ENCODE measurements at places on chromosomes 4 and X. TPM values are rescaled to one million over a fixed set of nuclear protein-coding genes. Genes with fewer than 3 reads are reported as not detected.

Gene DCHS2
- not detected for total RNA-seq

- no peak for DNase-seq
Measured at GRCh38 chrX:122272011-122272410, 912.1 kb upstream of the GRIA3 start.

- DNase-seq = no peak
Measured at GRCh38 chr4:7666744-7667143, 232.0 kb upstream of the PSAPL1 start.

GRCh38 chr4:83454686-83455085, 937 bp downstream of the HELQ start:
- DNase-seq = no peak

DNA sequence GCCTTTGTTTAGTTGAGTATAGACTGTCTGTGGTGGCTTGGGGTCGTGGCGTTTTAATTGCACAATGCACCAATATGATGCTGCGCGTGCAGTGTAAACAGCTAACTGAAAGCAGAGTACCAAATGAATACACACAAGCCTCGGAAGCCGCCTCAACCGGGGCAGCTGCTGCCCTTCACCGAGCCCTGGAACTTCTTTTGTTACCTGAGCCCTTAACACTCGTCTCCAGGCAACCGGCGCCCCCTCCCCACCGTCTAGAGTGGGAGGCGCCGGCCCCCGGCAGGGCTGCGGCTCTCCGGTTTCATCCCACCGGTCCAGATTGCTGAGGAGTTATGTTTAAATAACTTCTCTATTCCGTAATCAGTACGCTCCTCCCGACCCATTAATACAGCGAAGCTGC, 173.2 kb upstream of the TBL1X start:
- no peak for DNase-seq

GRCh38 chr4:146124023-146124680, 51.4 kb upstream of the LSM6 start:
- DNase-seq = no peak

Gene GUCY1B1
- total RNA-seq = not detected

DNA sequence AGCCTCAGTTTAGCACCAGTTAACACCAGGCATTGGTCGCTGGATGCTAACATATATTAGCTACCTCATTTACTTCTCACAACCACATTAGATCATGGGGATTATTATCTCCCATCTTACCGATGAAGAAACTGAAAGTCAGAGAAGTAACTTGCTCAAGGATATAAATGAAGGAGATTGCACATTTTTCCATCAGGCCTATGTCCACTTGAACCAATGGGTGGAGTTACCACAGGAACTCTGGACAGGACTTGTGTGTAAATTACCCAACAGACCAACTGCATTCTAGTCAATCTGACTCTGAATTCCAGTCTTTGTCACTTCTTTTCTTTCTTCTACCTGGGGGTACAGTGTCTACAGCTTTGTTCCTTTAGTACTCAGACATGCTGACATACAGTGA, 1.8 kb downstream of the LNX1 start:
- no peak for DNase-seq

- DNase-seq = no peak
Measured at GRCh38 chrX:19070555-19070994, 51.7 kb downstream of the ADGRG2 start.

GRCh38 chr4:68576272-68577125, at the start of gene UGT2B17:
Gene UGT2B17, minus strand, starts transcription at chr4:68576322. Its CDS starts 7,838 bp downstream, at chr4:68568484.
- DNase-seq = no peak

Gene GAGE12J
- not detected for total RNA-seq

DNA sequence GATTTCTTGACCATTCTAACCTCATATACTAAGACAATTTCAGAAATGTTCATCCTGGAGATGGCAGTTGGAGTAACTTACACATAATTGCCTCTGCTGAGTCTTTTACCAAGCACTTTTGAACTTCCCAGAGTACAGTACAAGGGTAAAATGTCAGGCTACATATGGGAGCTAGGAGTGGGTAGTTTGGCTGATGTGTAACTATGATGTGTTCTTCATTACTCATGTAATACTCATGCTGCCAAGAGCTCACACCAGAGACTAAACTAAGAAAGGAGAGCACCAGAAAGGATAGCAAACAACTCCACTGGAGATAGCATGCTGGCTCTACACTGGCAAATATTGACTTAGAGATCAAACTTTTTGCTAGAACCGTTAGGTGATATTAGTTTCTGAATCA, 194.0 kb downstream of the PDGFRA start:
- DNase-seq = no peak

DNA sequence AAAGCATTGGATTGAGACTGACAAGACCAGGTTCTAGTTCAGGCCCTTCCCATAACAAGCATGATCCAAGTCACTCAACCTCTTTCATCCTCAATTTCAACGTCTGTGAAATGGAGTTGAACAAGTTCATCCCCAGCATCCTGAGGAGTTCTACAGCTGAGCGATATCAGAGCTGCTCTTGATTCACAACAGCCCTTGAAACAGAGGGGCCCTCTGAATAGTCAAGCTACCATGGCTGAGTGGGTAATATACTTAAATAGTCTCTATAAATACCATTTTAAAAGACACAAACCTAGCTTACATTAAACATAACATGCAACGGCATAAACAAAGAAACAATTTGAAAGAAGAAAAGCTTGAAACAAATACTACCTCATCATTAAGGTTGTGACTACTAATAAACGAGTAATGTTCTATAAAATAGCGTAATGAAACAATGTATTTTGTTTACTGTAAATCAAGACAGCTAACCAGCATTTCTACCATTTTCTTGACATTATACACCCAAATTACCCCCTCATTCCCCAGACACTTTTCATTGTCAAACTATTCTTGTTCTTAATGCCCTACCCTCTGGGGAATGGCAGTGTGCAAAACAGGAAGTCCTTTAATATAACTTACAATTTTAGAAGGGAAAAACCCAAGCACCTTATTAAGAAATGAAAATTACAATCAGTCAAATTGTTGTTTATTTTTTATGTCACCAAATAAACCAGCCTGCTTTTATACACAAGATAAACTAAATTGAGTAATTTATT, 202.3 kb downstream of the PARM1 start:
- no peak for DNase-seq

Gene SATL1
- not detected for total RNA-seq

Gene ZDHHC9
- total RNA-seq = 5.8 TPM

DNA sequence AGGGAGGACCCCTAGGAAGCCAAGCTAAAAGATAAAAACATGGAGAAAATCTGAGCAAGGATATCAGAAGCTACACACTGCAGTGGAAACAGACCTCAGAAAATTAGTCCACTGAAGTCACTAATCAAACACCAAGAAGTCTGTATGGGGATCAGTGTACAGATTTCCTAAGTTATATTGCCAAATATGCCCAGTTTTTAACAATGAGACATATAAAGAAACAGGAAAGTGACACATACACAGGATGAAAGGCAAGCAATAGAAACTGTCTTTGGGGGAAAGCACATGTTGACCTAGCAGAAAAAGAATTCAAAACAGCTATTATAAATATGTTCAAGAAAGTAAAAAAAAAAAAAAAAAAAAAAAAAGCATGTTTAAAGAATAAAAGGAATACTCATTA, 153.7 kb downstream of the PPP4R3C start:
- no peak for DNase-seq

Gene ARX
- not detected for total RNA-seq

GRCh38 chr4:6739920-6740319, 23.9 kb downstream of the BLOC1S4 start:
- no peak for DNase-seq

Gene MSANTD1
- 0.65 TPM for total RNA-seq

Gene GPRASP1
- total RNA-seq = 1.6 TPM

GRCh38 chr4:7103031-7103606, 35.3 kb upstream of the GRPEL1 start:
- peak; percentile 88 for DNase-seq

Gene PCDH10
- total RNA-seq = not detected

DNA sequence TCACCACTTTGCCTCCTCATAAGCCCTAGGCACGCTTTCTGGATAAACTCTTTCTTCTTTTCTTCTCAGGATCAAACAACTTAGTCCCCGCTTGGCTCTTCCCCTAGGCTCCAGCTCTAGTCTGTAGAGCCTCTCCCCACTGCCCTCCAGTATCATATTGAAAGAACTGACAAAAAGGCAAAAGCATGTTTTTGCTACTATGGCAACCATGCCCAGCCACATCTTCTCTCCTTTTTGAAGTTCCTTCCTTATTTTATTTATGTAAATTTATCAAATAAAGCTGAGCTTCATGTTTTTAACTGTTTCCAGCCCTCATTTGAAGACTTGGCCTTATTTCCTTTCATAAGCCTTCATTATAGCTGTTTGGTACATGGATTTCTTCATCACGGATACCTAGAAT, 86.0 kb upstream of the LIMCH1 start:
- DNase-seq = no peak

DNA sequence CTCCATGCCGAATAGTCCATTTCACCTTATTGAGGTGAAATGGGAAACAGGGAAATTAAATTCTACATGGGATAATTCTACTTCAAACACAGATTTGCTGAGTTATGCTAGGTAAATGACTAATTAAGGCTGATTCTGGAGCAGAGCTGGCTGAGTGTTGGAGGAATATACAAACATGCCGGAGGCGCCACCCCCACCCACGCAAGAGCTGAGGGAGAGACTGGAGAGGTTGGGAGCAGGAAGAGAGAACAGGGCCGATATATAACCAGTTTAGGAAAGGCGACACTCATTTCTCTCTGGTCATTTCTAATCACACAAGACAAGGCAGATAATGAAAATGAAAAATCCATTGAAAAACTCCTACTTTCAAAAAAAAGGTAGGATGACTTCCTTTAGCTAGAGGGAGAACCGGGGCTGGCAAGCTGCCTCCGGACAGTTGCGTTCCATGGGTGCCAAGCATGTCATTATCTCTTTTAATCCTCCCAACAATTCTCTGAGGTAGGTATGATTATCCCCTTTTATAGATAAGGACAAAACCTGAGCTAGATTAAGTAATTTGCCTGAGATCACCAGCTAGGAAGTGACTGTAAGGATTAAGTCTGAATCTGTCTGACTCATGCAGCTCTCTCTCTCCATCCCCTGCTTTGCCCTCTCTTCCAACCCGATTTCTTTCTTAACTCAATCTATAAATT, 27.6 kb upstream of the CFAP299 start:
- no peak for DNase-seq

GRCh38 chr4:101037938-101038413, 309.4 kb downstream of the PPP3CA start:
- DNase-seq = peak; percentile 48

Gene MAGEA4
- not detected for total RNA-seq

Gene ADGRG4
- not detected for total RNA-seq

GRCh38 chr4:69025191-69025998, 70.9 kb upstream of the UGT2B7 start:
- DNase-seq = no peak

DNA sequence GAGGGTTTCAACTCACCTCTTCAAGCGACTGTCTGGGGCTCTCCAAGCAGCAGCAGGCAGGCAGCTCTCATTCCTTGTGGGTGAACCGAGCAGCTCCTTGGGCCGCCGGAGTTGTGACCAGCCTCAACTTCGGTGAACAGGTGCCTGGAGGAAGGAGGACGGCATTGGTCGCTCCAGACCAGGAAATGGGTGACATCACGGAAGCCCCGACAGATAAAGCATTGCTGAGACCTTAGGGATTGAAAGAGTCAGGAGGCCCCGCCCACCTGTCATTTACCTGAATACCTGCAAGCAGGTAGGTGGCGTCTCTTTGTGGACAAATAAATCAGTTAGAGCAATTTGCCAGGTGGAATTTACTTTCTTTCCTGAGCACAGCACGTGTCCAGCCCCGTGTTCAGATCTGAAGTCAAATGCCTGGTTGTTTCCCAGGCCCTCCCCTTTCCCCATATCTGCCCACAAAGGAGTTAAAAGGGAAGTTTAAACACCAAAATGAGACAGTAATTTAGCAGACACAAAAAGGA, at the start of gene LNX1:
TSS of gene LNX1 (minus strand) at position 115 of the 521 bp plus-strand sequence. CDS start 17,484 bp downstream, outside the sequence.
- no peak for DNase-seq

- no peak for DNase-seq
Measured at GRCh38 chr4:112315446-112315845, 18.3 kb downstream of the ALPK1 start.

DNA sequence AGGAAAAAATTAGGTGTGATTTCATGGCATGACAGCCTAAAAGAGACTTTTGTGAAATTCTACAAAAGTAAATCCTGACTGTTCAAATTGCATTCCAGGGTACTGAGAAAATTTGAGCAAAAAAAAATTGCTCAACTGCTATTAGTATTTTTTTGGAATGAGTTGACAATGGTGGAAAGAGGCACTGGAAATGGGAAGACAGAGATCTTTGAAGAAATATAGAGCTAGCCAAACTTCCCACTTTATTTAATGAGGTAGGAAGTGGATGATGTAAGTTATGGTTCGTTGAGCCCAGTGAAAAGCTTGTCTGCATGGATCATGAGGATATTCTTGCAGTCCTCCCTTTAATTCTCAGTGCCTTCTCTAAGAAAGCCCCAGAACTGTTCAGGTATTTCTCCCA, 183.8 kb downstream of the PTTG2 start:
- no peak for DNase-seq

Gene XK
- not detected for total RNA-seq

DNA sequence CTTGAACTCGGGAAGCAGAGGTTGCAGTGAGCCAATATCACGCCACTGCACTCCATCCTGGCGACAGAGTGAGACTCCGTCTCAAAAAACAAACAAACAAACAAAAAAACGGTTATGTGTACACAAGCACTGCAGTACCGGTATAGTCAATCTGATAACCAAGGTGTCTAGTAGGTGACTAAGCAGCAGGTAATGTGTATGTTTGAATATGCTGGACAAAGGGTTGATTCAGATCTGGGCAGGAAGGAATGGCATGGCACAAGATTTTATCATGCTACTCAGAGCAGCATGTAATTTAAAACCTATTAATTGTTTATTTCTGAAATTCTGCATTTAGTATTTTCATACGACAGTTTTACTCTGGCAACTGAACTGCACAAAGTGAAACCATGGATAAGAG, 41.7 kb downstream of the MAGEC1 start:
- DNase-seq = no peak

Gene EDA
- 4.9 TPM for total RNA-seq

DNA sequence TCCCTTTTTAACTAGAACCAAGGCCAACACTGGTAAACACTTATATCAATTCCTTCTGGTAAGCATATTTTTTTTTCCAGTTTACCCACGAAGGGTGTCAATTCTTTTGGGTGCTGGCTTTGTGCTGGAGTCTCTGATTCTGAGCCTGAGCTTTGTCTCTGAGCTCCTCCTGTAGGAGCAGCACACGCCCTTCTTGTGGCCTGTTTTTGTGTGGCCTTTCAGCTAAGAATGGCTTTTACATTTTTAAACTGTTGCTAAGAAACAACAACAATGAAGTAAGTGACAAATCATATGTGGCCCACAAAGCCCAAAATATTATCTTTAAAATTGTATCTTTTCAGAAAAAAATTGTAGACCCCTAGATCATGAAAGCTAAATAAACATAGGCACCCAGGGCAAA, 98.0 kb upstream of the TBC1D9 start:
- no peak for DNase-seq

Gene SLC10A4
- total RNA-seq = not detected

Gene ZBED1
- 29.6 TPM for total RNA-seq

DNA sequence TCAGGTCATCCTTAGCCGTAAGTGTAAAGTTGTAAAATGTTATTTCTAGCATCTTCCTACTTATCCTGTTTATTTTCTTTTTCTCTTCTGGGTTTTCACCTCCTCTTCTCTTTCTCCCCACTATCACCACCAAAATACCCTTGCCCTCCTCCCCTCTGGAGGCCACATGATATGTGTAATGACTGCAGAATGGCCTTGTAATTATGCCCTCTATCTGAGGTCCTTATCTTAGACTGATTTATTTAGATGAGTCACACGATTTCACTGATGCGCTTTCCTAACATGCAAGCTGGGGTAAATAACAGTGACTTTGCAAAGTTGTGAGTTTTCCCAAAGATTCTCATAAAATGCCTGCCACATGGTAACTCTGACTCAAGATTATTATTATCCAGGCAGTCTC, 231.8 kb upstream of the GPRIN3 start:
- DNase-seq = no peak

All from activated CD4-positive, alpha-beta memory T cell treated with anti-CD3 and anti-CD28 coated beads, Interleukin-2, amount 10 ng/mL, durations not matched to agents 7 days and 5 days (primary cell).